ENCODE measurements at places on chromosomes 3 and 15.

DNA sequence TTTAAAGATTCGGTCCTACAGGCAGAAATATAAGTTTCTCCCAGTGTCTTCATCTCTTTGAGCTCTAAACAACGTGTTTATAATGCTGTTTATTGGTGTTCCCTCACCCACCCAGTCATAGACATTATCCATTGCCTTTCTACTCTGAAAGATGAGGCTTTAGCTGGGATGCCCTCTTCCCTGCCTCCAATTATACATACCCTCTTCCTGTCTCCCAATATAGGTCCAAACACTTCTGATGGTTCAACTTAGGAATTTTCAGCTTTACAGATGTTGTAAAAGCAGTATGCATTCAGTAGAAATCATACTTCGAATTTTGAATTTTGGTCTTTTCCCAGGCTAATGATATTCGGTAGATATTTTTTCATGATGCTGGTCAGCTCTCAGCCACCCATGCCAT is 2.6 kb downstream of the CMTM8 start:
- no peak for DNase-seq

DNA sequence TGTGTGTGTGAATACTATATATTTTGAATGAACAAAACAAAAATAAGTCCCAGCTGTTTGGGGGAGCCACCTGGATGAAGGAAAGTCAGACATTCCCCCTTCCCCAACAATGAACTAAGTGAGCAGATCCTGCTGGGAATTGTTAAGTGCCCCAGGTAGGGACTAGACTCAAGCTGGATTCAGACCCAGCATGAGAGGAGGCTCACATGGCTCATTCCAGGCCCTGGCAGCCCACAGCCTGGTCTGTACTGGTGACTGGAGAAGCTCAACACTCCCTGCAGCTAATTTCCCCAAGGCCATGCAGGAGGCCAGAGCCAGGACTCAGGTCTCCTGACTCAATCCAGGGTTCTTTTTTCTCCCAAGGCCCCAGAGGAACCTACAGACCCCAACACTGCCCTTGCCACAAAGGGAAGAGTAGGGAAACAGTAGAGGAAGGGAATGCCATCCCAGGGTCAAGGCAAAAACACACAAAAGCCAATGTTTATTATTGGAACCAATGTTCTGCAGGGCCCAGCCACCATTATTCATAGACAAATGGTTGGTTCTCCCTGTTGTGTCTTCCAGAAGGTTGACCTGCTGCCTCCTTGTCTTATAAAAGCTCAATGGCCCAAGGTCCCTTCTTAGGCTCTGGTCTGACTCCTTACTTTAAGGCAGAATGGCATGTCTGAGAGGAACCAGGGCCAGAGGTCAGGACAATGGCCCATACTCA is 9.5 kb downstream of the IGDCC4 start:
- no peak for DNase-seq

DNA sequence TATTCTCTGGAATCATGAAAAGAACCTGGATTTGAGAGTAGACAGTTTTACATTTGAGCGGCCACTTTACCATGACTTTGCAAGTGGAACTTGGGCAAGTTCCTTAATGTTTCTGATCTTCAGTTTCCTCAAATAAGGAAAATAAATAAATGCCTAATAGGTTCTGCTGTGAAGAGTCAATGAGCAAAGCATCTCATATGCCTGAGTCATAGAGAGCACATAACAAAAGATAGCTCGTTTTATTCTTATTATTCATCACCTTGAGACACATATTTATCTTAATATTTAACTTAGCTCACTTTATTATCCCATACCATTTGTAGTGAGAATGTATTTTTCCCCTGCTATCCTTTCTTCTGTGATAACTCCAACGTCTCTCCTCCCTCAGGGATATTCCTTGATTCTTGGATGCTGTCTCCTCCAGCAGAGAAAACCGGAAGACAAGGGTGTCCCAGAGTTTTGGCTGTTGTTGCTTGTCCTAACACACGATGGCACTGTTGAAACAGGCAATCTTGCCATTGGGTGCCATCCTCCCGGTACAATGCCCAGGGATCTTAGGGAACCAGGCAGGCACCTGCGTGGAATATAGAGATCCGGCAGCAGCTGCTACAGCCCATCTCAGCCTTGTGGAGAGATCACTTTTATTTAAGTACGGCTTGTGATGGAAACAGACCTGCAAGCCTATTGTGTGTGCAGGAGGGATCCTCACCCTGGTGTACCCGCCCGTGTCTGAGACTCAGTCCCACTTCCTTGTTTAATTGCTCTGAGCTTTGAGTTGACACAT is 33.3 kb upstream of the VPS33B start:
- no peak for DNase-seq

DNA sequence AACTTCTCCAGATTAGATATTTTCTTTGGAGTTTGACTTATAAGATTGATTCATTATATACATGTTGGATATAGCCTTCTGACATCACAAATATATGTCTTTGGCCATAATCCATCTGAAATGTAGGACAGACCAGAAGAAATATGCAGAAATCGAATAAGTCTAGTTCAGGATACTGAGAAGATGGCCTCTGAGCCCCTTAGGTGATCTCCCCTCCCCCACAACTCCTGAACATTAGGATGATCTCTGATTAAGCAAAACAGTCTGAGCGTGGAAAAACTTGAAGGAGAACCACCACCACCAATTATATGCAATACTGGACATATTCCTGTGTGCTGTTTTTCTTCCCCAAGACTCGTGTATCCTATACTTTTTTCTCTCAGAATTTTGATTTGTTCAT is 3.2 kb downstream of the SETD5 start:
- no peak for DNase-seq

DNA sequence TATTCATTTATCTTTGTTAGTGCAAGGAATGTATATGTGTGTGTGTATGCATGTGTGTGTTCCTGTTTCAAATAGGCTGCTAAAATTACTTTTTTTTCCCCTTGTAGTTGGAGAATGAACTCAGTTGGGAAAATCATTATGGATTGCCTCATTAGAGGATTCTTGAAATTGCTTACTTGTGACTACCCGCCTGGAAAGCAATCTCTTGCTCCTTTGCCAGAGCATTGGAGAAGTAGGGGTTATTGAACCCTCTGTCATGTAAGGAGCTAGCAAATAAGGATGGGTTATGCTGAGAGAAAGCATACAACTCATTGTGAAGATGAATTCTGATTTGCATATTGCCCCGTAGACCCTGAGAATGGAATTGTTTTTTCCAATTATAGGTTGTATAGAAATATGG is 474.5 kb downstream of the CADM2 start:
- DNase-seq, result no peak

- no peak for DNase-seq
Observed at GRCh38 chr3:146929696-146930095, 324.6 kb upstream of the PLSCR5 start.

GRCh38 chr3:105495021-105495420 is 128.3 kb downstream of the ALCAM start:
- DNase-seq, result no peak

GRCh38 chr3:100042166-100042981 is 71.9 kb downstream of the FILIP1L start:
- DNase-seq, result no peak

DNA sequence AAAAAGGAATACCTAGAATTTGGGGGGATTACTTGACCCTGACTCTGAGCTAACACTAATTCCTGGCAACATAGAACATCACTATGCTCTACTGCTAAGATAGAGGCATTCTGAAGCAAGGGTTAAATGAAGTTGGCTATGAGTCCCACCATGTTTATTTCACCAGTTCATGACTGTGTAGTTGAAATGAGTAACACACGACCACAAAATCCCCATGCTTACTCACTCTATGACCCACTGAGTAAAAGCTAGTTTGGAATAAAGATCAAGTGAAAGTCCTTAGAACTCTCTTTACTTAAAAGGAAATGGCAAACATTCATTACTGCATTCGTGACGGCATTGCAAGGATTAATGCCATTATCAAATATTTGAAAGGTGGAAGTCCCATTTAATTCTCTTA is 47.4 kb downstream of the MRPL46 start:
- no peak for DNase-seq

- DNase-seq, result peak; percentile 61
Observed at GRCh38 chr3:71478568-71478967, 105.0 kb downstream of the FOXP1 start.

DNA sequence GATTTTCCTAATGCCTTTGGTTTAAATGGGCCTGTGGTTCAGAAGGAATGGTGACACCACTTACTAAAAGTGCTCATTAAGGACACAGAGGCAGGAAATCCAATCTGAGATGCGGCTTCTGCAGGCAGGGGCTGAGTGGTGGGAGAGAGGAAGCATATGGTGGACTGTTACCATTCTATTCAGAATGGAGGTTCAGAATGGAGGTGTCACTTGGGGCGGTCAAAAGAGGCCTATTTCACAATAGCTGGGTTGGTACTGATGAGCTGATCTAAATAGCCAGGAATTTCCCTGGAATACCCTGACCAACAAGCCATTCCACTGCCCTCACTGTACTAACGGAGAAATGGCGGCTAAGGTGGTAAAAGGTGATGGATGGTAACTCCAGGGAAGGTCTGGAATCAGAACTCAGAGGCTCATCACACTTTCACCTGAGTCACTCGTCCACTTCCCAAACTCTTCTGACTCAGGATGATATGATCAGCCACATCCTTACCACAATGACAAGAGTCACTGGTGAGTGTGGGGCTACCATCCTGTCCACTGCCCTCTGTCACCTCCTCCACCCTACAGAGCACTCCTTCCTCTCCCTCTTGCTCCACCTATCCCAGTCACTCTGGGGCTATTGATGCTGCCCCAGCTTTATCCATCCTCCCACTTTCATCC is 15.7 kb downstream of the RFT1 start:
- no peak for DNase-seq

- no peak for DNase-seq
Observed at GRCh38 chr3:191151653-191152052, 47.4 kb upstream of the OSTN start.

- peak; percentile 49 for DNase-seq
Observed at GRCh38 chr3:194395778-194396538, 3.1 kb downstream of the GP5 start.

- peak; percentile 37 for DNase-seq
Observed at GRCh38 chr15:92958105-92958504, 58.0 kb downstream of the CHD2 start.

GRCh38 chr3:35492841-35493240 is 146.5 kb upstream of the ARPP21 start:
- DNase-seq, result no peak

GRCh38 chr15:99336794-99337193 is 85.5 kb downstream of the LRRC28 start:
- no peak for DNase-seq
